Fibroblast of lung (primary cell): ENCODE measurements at places on chromosomes 6 and 20. TPM values are rescaled to one million over a fixed set of nuclear protein-coding genes. Genes with fewer than 3 reads are reported as not detected.
A peak's percentile ranks its signal among the peaks of the same experiment; 100 is the strongest.

GJA1 gene
- 154 and 209 TPM in 2 replicates for total RNA-seq

GRCh38 chr20:62495749-62496567 is 20.2 kb upstream of the GATA5 start:
- H3K4me1 ChIP-seq: no peaks in the 10 kb centered on the region
- no peak overlapping the region for H3K27ac ChIP-seq
- DNase-seq: no peak
- H3K4me3 ChIP-seq: no peak overlapping the region
- no peaks in the 10 kb centered on the region for H3K27me3 ChIP-seq

DNA sequence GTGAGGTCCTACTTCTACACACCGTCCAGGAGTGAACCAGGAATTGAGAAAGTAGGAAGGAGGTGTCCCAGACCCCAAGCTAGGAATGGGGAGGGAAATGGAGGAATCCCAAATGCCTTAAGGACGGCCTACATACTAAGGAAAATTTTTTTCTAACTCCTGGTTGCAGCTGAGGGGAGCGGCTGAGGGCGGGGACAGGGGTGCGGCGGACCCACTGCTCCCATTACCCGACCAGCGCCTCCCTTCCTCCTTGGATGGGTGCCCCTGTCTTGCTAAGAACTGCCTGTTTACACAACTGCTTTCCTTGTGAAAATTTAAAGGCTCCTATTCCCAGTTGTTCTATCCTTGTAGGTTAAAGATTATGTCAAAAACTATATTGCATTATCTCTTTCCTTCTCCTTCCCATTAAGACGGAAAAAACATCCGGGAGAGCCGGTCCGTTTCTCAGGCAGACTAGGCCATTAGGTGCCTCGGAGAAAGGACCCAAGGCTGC is 699 bp upstream of the HSPA1B start:
- peaks cover 4% of the 10 kb centered on the region for H3K4me1 ChIP-seq
- no peaks in the 10 kb centered on the region for H3K36me3 ChIP-seq
- H3K27me3 ChIP-seq: no peaks in the 10 kb centered on the region
- peak; percentile 88 for DNase-seq
- peak overlapping the region; percentile 73 for H3K27ac ChIP-seq

CALHM6 gene
- total RNA-seq: 0.33 and 1.0 TPM in 2 replicates

DNA sequence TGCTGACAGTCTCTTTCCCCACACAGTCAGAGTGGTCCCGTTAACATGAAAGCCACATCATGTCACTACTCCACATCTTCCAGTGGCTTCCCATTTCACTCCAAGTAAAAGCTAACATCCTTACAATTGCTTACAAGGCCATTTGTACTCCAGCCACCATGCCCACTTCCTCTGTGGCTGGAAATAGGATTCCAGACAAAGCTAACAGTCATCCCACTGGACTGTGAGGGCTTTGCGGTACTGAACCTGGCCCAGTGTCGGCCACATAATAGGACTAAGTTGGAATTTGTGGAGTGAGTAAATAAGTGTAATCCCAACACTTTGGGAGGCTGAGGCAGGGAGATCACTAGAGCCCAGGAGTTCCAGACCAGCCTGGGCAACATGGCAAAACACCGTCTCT is 10.9 kb downstream of the CCM2L start:
- H3K36me3 ChIP-seq: no peaks in the 10 kb centered on the region
- H3K4me3 ChIP-seq: no peak overlapping the region
- no peaks in the 10 kb centered on the region for H3K4me1 ChIP-seq
- no peak for DNase-seq

TPBG gene
- 24.9 and 31.0 TPM in 2 replicates for total RNA-seq
